ENCODE measurements at places on chromosomes 3 and 15. TPM values are rescaled to one million over a fixed set of nuclear protein-coding genes. Genes with fewer than 3 reads are reported as not detected.

GRCh38 chr3:53146319-53146891 lies 14.6 kb upstream of the PRKCD start:
- no peak for DNase-seq

DNA sequence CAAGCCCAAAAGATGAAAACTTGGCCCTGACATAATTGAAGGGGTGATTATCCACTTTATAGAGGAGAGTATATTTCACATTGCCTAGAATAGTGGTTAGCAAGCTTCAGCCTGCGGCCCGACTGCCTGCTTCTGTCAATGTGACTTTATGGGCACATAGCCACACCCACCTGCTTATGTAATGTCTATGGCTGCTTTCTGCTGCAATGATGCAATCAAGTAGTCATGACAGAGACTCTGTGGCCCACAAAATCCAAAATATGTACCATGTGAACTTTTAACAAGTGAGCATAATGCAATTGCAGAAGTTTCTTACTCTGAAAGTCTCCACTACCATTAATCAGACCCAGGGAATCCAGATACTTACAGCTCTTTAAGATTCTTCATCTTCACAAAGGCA lies 103.1 kb downstream of the LRIG1 start:
- peak; percentile 92 for DNase-seq

- DNase-seq: no peak
These were observed 438.8 kb downstream of the FHIT start for GRCh38 chr3:60812502-60812901.

- no peak for DNase-seq
These were observed 25.5 kb downstream of the SIN3A start for GRCh38 chr15:75425966-75426500.

- DNase-seq: no peak
These were observed 8.7 kb upstream of the KY start for GRCh38 chr3:134659391-134660045.

- DNase-seq: no peak
These were observed 5.2 kb downstream of the EXOSC7 start for GRCh38 chr3:44981220-44981619.

GRCh38 chr3:115286529-115287197 lies 139.6 kb upstream of the ZBTB20 start:
- no peak for DNase-seq

DNA sequence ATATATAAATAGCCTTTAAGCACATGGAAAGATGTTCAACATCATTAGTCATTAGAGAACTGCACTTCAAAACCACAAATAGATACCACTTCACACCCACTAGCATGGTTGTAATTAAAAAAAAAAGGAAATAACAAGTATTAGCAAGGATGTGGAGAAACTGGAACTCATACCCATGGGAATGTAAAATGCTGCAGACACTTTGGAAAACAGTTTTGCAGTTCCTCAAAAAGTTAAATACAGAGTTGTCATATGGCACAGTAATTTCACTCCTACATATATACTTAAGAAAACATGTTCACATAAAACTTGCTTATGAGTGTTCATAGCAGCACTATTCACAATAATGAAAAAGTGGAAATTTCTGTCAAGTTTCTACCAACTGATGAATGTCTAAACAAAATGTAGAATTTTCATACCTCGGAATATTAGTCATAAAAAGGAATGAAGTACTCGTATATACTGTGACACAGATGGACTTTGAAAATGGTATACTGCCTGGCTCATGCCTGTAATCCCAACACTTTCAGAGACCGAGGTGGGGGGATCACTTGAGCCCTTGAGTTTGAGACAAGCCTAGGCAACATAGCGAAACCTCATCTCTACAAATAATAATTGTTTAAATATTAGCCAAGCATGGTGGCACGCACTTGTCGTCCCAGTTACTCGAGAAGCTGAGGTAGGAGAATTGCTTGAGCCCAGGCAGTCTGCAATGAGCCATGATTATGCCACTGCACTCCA lies 28.1 kb downstream of the BCL2A1 start:
- DNase-seq: peak; percentile 40

- no peak for DNase-seq
These were observed 419 bp upstream of the CALML4 start for GRCh38 chr15:68205558-68205944.

DNA sequence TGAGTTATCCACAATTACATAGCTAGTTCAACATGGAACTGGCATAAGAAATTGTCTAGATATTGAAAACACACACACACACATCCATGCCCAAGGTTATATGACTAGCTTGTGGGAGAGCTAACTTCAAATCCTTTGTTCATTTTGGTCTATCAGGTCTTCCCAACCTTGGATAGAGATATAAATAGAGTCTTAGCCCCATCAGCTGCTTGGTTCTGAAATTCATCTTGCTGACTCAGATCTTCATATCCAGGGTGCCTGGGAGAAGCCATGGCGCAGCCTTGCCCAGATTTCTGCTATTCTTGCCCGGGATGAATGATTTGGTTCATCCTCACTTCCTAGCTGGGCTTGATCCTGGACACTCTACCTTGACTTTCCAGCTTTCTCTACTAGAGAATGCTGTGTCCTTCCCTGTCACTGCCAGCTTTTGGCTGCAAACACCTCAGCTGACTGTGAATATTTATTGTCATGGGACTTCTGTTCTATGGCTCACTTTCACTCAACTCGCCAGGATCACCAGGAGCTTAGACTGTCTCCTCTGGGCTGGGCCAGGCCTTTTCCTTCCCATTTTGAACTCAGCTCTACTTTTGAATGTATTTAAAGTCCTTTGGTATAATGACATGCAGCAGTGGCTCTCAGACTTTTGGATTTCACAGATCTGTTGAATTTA lies 324.4 kb downstream of the AGBL1 start:
- DNase-seq: no peak

DNA sequence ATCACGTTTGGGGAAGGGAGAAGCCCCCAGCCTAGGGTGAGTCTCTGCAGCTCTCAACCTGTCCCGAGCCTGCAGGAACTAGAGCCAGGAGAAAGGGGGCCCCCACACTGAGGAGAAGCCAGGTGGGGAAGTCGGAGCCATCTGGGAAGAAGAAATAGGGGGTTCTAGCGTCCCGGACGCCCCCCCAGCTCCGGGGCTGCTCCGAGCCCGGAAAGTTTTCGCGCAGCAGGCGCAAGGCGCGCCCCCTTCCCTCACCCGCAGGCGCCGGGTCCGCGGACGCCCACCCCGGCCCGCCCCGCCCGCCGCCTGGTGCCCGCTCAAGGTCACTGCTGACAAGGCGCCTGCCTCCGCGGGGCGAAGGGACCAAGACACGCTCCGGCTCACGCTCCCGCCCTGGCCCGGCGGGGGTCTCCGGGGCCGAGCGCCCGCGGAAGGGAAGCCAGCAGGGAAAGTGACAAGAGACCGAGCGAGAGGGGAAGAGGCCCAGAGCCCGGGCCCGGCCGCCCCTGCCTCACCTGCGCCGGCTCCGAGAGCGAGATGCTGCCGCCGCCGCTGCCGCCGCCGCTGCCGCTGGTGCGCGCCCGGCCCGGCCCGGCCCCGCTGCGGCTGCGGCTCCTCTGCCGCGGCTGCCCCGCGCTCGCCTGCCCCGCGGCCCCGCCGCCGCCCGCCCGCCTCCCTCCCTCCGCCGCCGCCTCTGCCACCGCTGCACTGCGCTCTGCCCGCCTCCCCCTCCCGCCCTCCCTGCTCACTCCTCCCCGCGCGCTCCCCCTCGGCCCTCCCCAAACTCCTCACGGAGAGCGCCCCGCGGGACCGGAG lies 108.4 kb upstream of the SLC6A11 start:
- no peak for DNase-seq

DNA sequence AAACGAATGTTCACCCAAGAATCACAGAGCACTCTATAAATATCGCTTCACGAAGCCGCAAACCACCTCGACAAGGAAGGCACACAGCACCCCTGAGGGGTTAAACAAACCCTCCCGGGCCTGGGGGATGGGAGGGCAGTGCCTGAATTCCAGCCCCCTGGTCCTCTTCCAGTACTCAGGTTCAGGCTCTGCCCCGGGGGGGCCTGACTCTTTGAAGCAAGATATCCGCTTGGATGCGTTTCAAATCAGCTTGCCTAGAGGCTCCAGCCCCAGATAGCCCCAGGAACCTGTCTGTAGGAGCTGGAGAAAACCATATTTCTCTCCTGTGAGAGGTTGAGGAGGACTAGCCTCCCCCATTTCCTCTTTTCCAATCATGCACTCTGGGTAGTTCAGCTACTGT lies 194.7 kb downstream of the WNT5A start:
- DNase-seq: no peak

GRCh38 chr3:172283841-172284357 lies 164.4 kb downstream of the GHSR start:
- DNase-seq: no peak

GRCh38 chr3:12716605-12717151 lies 42.4 kb downstream of the TMEM40 start:
- peak; percentile 68 for DNase-seq

GRCh38 chr15:67444100-67444499 lies 76.8 kb upstream of the C15orf61 start:
- DNase-seq: no peak

DNA sequence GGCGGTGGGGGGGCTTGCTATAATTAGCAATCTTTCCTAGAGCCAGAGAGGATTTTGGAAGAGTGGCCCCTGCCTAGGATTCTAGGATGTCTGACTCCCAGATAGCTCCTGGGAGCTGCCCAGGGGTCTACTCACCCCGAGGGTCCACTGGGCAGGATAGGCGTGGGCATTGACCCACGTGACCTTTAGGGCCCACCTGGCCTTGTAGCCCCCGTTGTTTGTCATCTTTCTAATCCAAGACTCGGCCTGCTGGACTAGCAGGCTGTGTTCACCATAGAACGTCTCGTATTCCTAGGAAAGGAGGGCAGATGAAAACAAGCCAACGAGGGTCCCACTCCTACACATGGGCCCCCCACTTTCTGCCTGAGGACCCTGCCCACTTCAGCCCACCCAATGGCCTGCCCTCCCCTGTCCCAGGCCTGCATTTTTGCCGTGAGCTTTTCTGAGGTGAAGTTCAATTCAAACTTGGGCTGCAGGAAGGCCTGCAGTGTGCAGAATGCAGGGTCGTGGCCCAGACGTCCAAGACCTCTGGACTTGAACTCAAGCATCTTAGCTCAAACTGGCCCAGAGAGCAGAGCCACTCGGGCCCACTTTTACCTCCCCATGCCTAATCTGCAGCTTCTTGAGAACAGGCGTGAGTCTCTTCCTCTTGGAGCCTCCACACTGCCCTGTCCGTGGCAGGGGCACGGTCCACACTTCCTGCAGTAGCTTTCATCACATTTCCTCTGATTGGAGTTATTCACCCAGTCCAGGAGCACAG lies 41.5 kb downstream of the MUC4 start:
- DNase-seq: no peak

GRCh38 chr15:78368651-78369050 lies 28.5 kb downstream of the CRABP1 start:
- no peak for DNase-seq

DNA sequence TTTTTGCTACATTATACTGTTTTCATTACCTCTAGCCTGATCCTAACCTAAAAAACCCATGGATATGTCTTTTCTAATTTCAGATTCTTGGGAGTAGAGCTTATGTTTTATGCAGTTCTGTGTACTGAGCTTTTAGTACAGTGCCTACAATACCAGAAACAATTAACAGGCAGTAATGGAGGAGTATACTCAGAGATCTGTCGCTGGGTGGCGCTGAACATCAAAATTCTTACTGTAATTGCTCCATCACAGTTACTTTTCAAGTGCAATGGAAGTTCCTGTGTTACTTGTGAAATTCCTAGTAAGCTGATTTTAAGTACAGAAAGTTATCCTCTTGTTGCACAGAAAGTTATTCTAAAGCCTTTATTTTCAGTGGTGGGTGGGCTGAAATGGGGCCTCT lies 66.9 kb downstream of the RNF13 start:
- peak; percentile 64 for DNase-seq

DNA sequence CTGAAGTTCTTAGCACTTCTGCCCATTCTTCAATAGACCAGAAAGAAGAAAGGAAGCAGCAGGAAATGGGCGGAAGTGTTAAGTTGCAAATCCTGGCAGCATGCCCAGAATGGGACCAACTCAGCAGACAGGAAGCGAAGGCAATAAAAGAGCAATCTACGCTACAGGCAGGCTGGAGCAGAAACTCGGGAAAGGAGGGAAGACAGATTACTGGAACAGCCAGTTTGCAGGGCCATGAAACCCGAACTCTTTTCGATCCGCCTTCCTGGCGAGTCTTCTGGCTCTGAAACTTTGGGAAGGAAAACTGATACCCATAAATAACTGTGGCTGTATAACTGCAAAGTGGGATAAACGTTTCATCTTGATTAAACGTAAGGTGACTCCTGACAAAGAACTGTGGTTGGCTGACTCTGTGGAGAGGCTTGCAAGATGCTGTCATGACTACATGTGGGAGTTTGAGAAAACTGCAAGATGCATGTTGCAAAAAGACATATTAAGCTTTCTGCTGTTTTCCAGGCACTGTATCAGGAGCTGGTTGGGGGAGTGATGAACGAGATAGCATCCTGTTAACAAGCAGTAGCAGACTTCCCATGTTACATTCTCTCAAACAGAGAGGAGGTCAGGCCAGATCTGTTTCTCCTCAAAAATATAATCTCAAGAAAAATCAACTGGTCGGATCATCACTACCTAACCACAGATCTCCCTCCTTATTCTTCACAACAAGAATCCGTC lies 67.8 kb downstream of the FMN1 start:
- DNase-seq: peak; percentile 96

DNA sequence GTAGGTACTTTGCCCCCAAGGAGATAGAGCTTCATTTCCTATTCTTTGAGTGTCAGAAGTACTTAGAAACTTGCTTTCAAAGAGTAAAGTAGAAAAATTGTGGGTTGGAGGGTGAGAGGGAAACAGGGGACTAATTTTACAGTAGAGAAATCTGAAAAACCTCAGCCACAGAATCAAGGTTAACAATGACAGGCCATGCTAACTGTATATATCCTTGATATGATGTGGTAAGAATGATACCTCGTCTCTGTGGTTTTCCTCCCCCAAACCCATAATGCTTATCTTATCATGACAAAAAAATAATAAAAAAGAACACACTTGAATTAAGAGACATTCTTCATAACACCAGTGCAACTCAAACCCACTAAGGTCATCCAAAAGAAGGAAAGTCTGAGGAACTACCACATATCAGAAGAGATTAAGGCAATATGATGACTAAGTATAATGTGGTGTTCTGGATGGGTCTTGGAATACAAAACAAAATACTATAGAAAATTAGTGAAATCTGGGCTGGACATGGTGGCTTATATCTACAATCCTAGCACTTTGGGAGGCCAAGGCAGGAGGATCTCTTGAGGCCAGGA lies 360.4 kb downstream of the ULK4 start:
- no peak for DNase-seq

Gene PCOLCE2
- under 0.01 TPM for total RNA-seq

Gene HTR3E
- not detected for total RNA-seq

Gene AMIGO3
- total RNA-seq: 0.43 TPM

Gene GUCA1C
- total RNA-seq: not detected

Gene ADGRG7
- not detected for total RNA-seq

Gene SLC51B
- not detected for total RNA-seq

Gene SNTN
- total RNA-seq: not detected

Gene WDR49
- 0.32 TPM for total RNA-seq

Gene PLSCR2
- total RNA-seq: not detected

Gene TUSC7
- total RNA-seq: not detected

Gene TMEM202
- total RNA-seq: not detected

Gene MST1R
- total RNA-seq: 0.32 TPM

Gene KBTBD13
- total RNA-seq: not detected

All from fibroblast of villous mesenchyme (primary cell).